ENCODE measurements at places on chromosomes 16 and 17. TPM values are rescaled to one million over a fixed set of nuclear protein-coding genes. Genes with fewer than 3 reads are reported as not detected.

DNA sequence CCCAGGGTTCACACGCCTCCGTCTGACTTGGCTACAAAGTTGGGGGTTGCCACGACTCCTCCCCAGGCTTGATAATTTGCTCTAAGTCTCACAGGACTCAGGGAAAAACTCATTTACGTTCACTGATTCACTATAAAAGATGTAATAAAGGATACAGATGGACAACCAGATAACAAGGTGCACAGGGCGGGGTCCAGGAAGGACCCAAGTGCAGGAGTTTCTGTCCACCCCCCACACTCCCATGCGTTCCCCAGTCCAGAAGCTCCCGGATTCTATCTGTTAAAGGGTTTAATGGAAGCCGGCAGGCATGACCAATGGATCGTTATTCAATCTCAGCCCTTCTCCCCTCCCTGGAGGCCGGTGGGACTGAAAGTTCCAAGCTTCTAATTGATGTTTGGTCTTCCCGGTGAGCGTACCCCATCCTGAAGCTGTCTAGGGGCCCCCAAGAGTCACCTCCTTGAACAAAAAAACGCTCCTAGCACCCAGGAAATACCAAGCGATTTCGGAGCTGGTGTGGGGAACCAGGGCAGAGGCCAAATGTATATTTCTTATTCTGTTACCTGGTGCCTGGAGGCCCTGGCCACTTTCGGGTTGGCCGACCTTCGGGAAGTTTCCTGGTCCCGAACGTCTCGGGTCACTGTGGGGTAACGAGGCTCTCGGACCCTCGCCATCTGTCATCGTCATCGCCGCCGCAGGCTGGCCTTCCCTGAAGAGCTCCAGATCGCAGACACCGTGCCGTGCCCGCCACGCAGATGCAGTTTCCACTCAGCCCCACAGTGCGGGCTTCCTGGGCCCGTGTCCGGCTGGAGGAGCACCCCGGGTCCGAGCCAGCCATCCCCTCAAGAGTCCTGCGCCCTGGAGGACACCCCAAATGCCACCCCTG is 13.5 kb upstream of the METRNL start:
- no peak overlapping the region for H3K4me3 ChIP-seq
- H3K27ac ChIP-seq, result no peak overlapping the region
- H3K4me1 ChIP-seq, result peaks cover 24% of the 10 kb centered on the region
- H3K36me3 ChIP-seq, result no peaks in the 10 kb centered on the region

DNA sequence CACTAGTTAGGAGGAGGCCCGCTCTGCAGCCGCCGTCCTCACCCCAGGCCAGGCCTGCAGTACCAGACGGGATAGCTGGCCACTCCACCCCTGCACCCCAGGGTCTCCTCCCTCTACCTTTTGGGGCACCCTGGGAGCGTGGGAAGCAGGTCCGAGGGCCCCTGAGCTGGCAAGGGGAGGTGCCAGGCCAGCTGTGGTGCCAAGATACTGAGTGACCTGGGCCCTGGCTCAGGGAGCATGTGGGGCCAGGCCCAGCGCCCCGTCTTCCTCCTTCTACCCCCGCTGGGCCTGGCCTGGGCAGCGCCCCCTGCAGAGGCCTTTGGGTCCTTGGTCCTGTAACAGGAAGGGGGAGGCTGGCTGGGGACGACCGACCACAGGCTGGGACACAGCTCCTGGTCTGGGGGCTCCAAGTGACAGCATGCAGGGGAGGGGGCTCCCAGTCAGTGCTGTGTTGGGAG is 13.0 kb downstream of the PAM16 start:
- H3K4me3 ChIP-seq, result no peak overlapping the region
- DNase-seq, result no peak

DNA sequence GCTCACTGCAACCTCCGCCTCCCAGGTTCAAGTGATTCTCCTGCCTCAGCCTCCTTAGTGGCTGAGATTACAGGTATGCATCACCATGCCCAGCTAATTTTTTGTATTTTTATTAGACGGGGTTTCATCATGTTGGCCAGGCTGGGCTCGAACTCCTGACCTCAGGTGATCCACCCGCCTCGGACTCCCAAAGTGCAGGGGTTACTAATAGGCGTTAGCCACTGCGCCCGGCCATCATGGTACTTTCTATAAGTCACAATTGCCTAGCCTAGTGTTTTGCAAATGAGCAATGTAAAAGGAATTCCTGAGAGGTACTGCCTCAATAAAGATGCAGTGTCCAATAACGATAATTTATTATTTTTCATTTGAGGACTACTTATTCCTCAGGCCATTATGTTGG is 13.9 kb upstream of the PSMC3IP start:
- no peak overlapping the region for H3K27ac ChIP-seq
- DNase-seq, result no peak
- no peaks in the 10 kb centered on the region for H3K27me3 ChIP-seq
- peaks cover 13% of the 10 kb centered on the region for H3K4me1 ChIP-seq
- no peak overlapping the region for H3K4me3 ChIP-seq

The COX4I1 gene
- 505 TPM for total RNA-seq

The SLC22A31 gene
- not detected for total RNA-seq

The RND2 gene
- not detected for total RNA-seq
